ENCODE measurements at places on chromosomes 11 and 22.

DNA sequence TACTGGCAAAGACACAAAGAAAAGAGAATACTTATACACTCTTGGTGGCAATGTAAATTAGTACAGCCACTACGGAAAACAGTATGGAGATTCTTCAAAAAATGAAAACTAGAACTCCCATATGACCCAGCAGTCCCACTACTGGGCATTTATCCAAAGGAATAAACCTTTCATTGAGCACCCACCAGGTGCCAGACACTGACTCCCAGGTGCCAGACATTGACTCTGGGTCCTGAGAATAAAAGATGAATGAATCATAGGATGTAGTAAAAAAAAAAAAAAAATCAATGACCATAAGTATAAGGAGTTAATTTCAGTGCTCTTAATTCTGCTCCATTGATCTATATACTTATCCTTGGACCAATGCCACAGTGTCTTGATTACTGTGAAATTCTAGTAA, 28.2 kb downstream of the HEPHL1 start:
- DNase-seq, result no peak

DNA sequence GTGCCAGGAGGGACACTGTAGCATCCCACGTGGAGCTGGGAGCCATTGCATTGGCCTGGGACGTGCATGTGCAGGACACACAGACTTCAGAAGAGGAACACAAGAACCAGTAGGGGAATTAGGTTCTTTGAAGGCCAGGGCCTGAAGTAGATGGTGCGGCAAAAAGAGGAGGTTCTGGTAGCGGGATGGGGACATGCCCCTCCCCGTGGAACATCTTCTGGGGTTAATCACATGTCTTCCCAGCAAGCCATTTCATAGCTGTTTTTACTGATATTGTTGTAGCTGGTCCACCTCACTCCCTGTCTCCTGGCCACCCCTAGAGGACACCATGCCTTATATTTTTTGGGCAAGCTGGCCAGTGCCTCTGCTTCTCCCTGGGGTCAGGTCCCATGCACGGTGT, 74.3 kb downstream of the SCN3B start:
- DNase-seq, result no peak

DNA sequence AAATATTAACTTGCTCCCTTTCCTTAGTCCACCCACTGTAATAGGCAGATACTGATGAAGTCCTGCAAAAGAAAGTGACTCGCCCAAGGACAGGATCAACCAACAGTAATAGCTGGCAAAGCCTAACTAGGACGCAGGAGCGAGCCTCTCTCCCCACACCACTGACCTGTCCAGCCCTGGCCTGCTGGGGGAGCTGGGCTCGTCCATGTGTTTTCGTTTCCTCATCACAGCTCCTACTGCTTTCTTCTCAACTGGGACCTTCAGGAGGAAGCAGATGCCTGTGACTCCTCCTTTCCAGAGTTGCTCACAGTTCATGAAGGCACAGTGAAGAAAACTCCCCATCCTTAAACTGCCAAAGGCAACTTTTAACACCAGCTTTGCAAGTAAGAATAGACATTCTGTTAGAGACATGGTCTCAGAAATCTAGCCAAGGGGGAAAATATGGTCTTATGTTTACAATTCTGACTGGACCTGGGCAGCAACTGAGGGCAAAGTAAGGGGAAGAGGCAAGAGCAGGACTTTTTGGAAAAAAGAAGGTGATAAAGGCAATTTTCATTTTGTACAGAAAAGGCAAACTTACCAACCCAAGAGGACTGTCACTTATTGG, 11.6 kb upstream of the GPHA2 start:
- DNase-seq, result no peak

DNA sequence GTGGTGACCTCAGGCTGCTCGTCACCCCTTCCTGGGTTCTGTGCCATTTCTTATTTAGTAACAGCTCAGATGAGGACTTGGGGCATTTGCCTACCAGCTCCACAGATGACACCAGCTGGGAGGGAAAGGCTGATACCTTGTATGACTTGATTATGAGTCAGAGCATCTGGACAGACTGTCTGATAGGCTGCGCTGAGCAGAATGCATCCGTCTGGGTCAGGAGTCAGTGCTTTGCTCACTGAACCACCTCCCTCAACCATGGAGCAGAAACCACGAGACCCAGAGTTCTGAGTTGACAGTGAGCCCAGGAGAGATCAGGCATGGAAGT, 6.8 kb downstream of the ST14 start:
- peak; percentile 97 for DNase-seq

- no peak for DNase-seq
Observed at GRCh38 chr22:44192098-44192815, 11.5 kb downstream of the PARVG start.

DNA sequence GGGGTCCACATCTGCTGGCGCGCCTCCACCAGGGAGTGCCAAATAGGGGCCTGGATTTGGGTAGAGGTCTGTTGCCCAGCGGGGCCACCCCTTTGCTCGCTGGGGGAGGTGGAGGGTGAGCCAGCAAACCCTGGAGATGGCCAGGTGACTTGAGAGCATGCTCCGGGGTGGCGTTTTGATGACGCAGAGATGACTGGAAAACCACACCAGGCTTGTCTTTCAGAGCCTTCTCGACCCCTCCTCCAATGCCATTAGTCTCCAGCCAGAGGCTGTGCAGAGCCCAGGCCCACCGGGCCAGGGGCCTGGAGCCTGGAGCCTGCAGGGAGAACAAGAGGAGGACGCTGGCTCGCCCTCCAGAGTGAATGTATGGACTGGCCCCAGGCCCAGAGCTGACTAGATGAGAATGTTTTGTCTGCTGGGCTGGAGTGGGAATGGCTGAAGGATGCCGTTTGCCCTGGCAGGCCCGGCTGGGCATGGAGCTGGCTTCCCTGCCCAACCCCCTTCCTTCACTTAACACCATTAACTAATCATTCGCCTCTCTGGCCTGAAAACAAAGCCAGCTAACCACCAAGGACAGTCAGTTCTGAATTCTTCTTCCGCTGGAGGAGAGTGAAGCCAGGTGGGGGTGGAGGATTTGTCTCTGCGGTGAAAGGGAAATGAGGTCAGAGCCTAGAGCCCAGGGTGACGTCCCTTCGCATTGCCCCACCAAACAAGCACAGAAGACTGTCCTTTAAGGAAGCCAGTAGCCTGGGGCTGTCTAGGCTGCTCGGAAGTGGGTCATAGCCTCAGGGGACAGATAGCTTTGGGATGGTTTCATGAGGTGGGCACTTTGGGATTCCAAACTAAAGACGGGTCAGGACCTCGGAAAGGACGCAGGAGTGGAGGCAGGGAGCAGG, 1.6 kb upstream of the MCAM start:
- peak; percentile 71 for DNase-seq

DNA sequence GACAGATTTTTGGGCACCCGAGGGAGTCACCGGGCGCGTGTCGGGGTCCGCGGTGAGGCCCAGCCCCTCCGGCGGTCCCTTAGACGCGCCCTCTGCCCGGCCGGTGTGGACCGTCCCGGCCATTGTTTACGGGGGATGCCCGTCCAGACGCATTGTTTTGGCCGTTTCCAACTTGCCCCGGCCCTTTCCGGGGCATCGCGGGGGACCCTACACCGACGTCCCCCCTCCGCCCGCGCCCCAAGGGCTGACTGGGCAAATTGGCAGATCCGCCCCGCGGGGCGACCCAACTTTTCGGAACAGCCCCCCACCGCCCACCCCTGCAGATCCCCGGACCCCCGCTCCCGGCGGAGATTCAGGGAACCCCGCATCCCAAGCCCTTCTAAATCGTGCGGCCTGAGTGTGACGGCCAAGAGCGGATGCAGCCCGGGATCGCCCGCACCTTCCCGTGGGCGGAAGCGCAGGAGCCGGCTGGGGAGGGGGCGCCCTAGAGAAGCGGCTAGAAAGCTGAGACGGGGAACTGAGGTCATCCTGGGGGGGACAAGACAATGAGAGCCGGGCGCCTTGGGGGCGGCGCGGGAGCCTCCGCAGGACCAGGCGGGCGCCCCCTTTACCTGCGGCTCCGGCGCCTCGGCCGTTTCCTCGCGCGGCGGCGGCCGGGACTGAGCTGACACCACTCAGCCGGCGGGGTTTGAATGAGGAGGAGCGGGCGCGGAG, 17.1 kb upstream of the CCT8L2 start:
- no peak for DNase-seq

DNA sequence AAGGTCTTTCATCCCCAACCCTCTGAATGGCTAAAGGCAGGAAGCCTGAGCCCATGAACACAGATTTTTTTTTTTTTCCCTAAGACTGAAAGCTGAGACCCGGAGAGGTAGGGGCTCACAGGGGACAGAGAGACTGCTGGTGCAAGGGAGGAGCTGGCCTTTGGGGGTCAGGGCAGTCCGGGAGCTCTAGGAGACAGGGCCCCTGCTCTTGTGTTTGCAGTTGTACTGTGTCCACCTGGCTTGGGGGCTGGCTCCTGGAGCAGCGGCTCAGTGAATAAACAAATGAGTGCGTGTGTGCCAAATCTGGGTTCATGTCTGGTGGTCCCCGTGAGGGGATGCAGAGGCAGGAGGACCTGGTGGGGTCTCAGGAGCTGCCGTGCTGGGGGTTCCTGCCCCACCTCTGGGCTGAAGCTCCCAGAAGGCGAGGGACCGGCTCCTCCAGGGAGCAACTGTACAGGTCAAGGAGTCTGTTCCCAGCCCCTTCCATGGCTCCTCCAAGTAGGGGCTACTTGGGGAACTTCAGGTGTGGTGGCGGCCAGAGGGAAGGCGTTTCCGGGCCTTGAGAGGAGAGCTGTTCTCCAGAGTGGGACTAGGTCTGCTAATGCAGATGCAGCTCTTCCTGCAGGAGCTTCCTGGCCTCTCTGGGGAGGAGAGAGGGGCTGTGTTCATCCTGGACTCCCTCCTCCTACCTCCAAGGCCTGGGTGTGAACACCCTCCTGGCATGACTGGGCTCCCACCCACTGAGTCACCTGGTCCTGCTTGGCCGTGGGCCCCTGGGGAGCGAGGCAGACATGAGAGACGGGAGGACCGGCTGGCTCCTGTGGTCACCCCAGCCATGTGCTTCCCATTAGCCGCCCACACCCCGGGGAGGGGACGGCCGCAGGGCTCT, 57.6 kb downstream of the FBXO7 start:
- peak; percentile 70 for DNase-seq

DNA sequence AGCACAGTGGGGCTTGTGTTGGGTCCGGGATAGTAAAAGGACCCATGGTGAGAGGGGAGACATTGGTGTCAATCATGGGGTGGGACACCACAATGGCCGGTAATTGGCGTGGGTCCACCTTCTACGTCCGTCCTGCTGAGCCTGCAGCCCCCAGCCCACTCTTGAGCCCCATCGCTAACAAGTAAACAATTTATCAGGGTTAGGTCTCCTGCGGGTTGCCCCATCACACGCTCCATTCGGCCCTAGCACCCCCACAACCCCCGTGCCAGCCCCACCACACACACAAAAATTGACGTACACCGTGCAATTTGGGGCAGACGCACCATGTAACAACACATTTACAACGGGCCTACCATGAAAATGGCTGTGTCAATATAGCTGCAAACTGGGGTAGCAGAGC, 86.5 kb upstream of the HTATIP2 start:
- no peak for DNase-seq

- DNase-seq, result no peak
Observed at GRCh38 chr11:120224972-120225909, 14.4 kb downstream of the OAF start.

- DNase-seq, result no peak
Observed at GRCh38 chr11:12426176-12426575, 48.8 kb downstream of the PARVA start.

DNA sequence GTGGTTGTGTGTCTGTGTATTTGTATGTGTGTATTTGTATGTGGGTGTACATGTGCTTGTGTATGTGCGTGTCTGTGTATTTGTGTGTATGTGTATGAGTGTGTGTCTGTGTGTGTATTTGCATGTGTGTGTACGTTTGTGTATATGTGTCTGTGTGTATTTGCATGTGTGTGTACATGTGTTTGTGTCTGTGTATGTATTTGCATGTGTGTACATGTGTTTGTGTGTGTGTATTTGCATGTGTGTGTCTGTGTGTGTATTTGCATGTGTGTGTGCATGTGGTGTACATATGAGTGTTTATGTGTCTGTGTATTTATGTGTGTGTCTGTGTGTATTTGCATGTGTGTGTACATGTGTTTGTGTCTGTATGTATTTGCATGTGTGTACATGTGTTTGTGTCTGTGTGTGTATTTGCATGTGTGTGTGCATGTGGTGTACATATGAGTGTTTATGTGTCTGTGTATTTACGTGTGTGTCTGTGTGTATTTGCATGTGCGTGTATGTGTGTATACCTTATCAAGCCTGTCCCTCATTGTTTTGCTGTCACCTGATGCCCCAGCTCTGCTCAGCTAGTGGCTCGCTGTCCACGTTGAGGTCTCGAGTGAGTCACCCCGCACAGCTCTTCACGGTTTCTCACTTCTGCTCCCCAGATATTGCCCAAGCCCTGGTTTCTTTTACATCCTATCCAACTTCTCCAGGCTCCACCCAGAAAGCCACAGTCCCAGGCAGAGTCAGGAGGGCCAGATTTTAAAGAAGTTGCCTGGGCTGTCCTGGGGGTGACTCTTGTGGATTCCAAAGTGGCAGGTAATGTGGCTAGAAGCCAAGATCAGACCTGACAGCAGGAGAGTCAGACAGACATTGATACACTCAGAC, 15.2 kb downstream of the MB start:
- DNase-seq, result peak; percentile 84

DNA sequence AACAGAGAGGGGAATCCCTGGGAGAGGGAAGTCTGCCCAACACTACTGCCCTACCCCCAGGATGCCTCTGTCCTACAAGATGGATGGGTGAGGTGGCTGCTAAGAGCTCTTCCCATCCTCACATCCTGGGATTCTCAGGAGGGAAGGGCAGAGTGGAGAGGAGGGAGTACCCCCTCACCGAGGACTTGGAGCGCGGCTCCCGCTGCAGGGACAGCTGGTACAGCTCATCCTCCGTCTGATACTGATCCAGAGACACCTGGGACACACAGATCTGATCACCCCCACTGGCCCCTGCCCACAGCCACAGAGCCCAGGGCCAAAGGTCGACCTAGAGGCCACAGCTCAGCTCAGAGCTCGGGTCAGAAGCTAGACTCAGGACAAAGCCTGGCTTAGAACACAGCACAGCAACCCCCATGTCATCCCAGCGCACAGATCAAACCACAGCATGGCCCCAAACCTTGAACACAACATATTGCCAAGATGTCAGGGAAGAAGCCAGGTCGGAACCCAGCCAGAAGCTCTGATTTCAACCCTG, 8.2 kb downstream of the RASGRP2 start:
- no peak for DNase-seq

DNA sequence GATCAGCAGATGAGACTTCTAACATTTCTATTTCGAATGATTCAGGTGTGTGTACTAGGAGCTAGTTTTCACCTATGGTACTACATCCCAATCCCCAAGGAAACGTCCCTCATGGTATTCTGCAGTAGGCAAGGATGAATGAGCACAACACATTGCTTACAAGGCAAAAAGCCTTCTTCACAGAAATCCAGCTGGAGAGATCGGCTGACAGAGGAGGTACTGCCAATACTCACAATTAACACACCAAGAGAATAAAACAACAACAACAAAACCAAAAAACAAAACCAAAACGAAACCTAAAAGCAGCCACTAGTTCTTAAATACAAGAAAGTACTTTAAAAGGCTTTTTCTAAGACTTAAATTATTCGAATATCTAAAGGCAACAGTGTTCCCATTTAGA, 101.4 kb downstream of the PICALM start:
- no peak for DNase-seq

GRCh38 chr22:49331223-49331815, 496.4 kb downstream of the BRD1 start:
- no peak for DNase-seq

GRCh38 chr11:111207213-111207612, 38.3 kb upstream of the POU2AF2 start:
- DNase-seq, result no peak

- DNase-seq, result no peak
Observed at GRCh38 chr11:102989379-102990047, 34.0 kb upstream of the MMP13 start.

- no peak for DNase-seq
Observed at GRCh38 chr11:77503006-77503405, 29.1 kb upstream of the PAK1 start.
